ENCODE measurements at places on chromosomes 2 and 18.

DNA sequence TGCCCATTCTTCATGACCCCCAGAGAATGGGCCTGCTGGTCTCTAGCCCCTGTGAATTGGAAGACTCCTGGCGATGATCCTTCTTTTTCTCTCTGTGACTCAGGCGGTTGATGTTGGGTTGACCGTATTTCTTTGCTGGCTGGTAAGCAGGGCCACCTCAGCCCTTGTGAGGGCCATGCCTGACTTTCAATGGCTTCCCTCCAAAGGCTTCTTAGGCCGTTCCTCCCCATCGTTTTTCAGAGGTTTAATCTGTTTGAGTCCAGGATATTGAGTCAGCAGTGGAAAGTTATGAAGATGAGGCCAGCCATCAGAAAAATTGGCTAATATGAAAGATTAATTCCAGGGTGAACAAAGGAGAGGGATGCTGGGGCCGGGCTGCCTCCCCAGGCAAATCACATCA, 13.6 kb downstream of the HPCAL1 start:
- no peak for DNase-seq

- no peak for DNase-seq
Measured at GRCh38 chr18:48360376-48361021, 48.7 kb downstream of the ZBTB7C start.

GRCh38 chr2:236510034-236510433, 59.6 kb upstream of the ACKR3 start:
- no peak for DNase-seq

DNA sequence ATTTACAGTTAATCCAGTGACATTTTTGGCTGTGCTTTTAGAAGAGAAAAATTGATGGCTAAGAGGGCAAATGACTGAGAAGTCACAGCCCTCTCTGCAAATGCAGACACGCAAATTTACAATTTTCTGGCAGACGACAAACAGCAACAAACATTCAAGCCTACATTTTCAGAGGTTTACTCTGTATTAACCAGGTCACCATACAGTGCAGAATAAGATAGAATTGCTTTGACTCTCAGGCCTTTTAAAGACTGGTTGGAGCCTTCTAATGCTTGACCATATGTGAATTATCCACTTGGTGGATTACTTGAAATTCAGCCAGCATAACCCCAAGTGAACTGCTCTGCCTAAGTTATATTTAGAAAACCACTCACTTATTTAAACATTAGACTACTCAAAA, 280.9 kb upstream of the STON1 start:
- DNase-seq = no peak

GRCh38 chr2:174785481-174785880, 21.2 kb upstream of the CHRNA1 start:
- no peak for DNase-seq

GRCh38 chr2:230885463-230886130, 20.9 kb downstream of the ITM2C start:
- DNase-seq = peak; percentile 62

DNA sequence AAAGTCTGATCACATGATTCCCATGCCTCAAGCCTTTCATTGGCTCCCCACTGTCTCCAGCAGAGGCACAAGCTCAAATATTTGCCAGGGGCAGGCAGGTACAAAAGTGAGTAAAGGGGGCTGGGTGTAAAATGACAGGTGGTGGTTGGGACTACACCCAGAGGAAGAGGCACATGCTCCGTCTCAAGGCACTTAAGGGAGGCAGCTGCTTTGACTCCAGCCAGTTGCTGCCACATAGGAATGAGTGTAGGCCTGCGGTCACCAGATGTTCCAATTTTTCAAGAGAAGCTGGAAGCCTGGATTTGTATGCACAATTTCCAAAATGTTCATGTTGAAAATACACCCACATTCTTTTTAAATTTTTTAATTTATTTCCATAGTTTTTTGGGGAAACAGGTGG, 164.4 kb downstream of the UPP2 start:
- DNase-seq = no peak

GRCh38 chr2:41116106-41116797, 664.4 kb upstream of the SLC8A1 start:
- DNase-seq = no peak

- no peak for DNase-seq
Measured at GRCh38 chr2:17093712-17094111, 424.5 kb downstream of the RAD51AP2 start.

GRCh38 chr18:12939162-12939561, 8.6 kb upstream of the SEH1L start:
- no peak for DNase-seq

- no peak for DNase-seq
Measured at GRCh38 chr2:10324095-10324832, 21.6 kb downstream of the HPCAL1 start.

- no peak for DNase-seq
Measured at GRCh38 chr2:20157193-20157891, 67.6 kb downstream of the SDC1 start.
